GM06990 (cell line): ENCODE measurements at places on chromosomes 3 and 15.

DNA sequence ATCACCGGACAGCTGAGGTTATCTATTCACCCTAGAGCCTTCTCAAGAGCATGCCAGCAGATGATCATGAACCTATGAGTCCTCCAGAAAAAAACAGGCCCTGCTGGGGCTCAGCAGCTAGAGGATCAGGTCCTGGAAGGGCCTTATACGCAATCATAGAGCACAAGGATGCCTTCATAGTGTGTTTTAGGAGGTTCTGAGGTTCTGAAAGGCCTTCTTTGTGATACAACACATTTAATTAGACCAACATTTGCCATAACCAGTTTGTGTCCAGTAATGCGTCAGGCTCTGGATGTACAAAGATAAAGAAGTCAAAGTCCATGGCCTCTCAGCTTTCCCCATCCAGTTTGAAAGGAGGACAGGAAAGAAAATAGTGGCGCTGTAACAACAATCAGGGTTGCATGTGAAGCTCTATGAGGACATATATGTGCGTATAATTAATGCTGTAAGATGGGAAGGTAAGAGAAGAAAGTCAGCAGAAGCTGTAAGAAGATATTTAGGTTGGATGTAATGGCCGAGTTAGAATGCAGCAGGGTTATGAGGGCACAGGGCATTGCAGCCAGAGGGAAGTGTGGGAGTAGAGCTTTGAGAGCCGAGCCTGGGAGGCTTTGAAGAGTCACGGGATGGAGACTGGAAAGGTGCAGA is 302.6 kb upstream of the TBL1XR1 start:
- no peak for DNase-seq

DNA sequence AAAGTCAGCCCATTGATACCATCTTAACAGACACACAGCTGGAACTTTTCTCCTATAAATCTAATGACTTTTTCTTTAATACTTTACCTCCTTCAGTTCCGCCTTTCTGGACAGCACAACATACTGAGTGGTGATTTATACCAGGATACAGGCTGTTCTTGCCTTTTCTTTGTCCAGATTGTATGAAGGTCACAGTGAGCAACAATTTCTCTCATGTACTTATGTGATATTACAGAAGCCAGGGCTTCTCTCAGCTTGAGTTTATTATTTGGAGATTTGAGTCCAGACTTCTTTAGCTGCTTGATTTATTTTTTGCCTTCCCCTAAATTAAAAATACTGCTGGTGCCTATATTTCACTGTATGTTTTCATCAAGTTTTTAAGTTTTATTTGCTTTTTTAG is 976.0 kb downstream of the ROBO2 start:
- DNase-seq = no peak

GRCh38 chr15:42523331-42523730 is 25.3 kb downstream of the LRRC57 start:
- no peak for DNase-seq

DNA sequence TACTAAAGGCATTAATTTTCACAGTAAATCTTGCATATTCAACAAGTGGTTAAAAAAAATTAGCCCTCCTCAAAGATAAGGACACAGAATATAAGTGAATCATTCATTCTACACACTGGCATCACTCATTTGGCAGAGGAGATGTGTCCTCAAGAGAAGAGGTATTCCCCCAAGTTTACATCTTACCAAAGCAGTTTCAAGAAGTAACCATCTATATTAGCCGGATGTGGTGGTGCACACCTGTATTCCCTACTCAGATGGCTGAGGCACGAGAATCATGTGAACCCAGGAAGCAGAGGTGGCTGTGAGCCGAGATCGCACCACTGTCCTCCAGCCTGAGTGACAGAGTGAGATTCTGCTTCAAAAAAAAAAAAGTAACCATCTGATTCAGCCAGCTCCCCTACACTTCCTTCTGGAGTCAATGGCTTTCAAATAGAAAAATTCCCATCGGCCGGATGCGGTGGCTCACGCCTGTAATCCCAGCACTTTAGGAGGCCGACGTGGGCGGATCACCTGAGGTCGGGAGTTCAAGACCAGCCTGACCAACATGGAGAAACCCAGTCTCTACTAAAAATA is 15.4 kb downstream of the RAF1 start:
- DNase-seq = peak; percentile 69

DNA sequence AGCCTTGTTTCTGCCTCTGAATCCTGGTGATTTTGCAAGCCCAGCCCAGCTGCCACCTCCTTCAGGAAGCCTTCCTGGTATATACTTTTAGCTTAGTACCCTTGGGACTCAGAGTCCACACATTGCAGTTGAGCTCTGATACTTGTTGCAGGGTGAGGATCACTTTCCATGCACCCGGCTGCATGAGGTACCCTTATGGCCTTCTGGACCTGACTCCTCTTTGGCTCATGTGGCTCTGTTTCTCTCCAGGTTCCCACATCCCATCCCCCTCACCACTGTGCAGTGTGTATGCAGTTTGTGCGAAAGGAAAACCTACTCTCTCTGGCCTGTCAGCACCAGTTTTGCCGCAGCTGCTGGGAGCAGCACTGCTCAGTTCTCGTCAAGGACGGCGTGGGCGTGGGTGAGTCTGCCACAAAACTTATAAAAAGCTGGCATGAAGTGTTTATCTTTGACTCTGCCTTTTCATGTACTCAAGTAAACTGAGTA is 23.1 kb upstream of the P4HTM start:
- no peak for DNase-seq

DNA sequence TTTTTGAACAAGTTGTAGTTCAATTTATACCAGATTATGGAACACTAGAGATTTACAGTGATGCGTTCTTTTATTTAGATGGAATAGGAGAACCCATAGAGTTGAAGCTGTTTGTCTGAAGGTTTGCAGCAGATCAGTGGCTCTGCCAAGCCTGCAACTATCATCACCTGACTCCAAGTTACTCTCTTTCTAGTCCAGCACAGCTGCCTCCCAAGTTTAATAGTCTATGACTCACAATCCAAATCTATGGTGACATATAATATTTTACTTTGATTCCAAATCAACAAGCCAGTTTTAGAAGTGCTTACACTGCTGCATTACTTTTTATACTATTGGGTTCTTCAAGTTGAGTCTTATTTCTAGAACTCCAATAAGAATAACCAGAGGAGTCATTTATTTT is 400.4 kb downstream of the LPP start:
- DNase-seq = no peak

DNA sequence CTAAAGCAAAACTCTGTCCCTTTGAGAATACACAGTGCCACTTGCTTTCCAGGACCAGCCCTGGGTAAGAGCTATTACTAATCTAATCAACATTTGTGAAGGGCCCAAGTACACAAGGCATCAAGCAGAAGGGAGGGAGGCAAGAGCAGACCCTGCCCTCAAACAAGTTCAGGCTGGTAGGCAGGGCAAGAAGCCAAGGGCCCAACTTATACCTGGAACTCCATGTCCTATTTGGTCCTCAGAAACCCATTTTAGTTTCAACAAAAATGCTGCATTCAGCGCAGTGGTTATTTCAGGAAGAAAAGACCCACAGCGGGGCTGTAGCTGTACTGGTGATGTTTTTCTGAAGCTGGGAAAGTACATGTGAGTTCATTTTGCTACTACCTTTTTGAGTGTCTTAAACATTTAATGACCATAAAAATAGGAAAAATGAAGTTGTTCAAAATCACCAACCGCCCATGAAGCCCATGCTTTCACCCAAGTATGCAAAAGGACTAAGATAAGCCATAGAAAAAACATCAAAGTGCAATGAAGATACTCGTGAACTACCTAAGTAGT is 2.8 kb downstream of the RPS17 start:
- no peak for DNase-seq

DNA sequence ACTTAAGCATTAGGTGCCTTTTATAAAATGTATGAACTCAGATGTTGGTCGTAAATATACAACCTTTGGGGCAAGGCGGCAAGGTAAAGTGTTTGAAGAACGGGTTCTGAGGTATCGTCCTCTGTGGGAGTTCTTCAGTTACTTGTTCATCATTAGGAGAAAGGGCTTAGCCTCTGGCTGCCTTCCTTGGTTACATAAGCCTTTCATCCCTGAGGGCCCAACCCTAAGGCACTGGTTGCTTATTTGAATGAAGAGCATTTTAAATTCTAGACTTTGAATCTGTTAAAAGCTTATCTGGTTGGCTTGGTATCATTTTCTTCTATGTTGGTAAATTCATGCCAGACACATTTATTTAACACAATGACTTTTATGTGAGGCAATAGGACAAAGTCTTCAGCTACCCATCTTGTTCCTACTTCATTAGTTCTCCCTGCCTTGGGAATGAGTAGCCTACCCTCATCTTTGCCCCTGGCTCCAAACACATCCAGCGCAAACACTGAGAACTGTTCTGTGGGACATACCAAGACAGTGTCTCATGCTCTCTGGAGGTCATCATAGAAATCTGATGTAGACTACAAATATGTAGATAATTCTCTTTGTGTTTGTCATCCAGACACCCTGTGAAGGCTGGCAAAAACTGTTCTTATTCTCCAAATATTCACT is 12.4 kb upstream of the CCDC80 start:
- no peak for DNase-seq

- DNase-seq = no peak
Observed at GRCh38 chr3:175433026-175433674, 574.0 kb downstream of the NAALADL2 start.

- DNase-seq = no peak
Observed at GRCh38 chr3:187957165-187957581, 196.8 kb upstream of the LPP start.

DNA sequence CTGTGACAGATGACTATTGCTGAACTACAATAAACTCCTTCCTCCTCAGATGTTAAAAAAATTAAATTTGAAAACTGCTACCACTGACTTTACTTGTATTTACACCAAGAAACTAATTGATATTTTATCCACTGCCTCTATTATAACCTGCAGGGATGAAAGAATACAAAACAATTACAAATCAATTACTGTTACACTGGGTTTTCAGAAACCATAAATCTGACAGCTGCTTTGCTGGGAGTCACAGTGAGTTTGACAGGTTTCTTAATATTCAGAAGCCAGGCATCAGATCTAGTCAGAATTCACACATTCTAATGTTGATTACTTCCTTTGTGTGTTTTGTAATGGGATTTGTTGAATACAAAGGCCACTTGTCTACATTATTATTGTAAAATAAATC is 252.6 kb upstream of the MRPL3 start:
- no peak for DNase-seq

DNA sequence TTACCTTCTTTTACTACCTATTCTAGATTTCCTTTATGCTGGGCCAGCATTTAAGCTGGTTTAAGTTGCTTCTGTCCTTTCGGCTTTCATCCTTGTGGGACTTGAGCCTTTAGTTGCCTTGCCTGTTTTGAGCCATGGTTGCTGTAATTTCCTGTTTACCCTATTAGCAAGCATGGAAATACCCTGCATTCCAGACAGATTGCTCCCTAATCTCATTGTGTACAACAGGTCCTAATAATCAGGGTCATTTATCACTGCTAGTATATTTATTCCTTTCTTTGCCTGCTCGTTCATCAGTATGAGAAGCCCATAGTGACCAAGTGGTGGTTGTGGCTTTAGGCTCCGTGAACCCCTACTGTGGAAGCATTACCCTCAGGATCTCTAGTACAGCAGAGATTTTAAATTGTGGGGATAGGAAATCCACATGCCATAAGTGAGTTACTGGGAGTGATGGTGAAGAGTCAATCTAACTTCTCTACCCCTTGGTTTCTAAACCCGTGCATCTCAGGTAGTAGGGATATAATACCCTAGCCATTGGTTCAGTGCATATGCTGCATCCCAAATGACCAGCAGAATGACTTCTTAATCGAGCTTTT is 31.9 kb downstream of the NCK1 start:
- DNase-seq = no peak

DNA sequence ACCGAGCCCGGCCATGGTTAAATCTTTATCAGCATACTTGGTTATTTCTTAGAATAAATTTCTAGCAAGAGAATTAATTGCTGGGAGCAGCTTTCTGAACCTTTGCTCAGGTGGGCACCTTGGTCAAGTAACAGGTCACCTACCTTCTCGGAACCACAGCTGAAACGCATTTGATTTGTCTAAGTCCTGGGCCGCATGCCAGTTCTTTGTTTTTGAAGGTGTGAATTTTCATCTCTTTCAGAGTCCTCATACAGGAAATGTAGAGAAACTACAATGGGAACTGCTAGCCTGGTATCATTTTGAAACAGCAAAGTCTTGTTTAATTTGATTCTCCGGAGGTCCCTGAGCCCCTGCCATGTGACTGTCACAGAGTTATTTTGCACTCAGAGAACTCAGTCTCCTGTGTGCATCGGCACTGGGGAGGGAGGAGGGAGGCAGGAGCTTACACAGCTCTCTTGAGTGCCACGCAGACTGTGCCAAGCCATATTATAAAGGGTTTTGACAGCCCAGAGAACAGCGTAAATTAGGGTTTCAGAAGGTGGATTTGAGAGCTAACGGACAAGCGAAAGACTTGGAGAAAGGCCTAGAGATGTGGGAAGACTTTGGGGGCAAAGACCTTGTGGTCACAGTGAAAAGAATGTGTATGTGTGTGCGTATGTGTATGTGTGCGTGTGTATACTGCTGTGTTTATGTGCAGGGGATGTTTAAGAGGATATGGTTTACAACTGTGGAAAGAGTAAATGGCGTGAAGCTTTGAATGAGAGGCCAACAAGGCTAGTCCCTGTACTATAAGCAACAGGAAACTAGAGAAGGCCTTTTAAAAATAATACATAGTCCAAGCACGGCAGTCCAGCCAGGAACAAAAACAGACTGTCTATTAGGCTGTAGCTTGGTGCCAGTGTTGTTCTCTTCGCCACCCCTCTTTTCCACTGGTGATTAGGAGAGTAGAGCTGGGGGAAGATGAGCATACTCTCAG is 61.8 kb upstream of the ATP13A3 start:
- no peak for DNase-seq

GRCh38 chr15:58227706-58228543 is 89.7 kb downstream of the AQP9 start:
- no peak for DNase-seq

- no peak for DNase-seq
Observed at GRCh38 chr15:76996076-76996525, 1.2 kb downstream of the PSTPIP1 start.

GRCh38 chr15:70087708-70088352 is 9.9 kb downstream of the TLE3 start:
- DNase-seq = no peak

DNA sequence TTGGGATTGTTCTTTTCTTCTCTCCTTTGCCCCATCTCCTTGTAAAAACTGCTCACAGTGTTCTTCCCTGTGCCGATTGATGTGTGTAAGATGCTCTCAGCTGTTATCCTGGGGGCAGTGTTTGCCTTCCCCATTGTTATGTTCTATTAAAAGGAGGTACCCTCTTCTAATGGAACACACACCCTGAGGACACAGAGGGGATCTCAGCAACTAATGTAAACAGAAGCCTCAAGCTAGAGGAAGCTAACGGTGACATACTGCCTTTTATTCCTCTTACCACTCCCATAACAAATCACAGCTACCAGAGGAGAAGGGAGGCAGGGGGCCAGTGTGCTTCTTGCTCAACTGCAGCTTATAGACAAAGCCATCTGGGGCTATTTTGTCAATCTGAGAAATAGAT is 2.2 kb downstream of the TAGLN3 start:
- DNase-seq = no peak

- no peak for DNase-seq
Observed at GRCh38 chr3:27677565-27677964, 44.6 kb downstream of the EOMES start.
